ENCODE measurements at places on chromosomes 13 and 19. TPM values are rescaled to one million over a fixed set of nuclear protein-coding genes. Genes with fewer than 3 reads are reported as not detected.

The IRGC gene
- not detected for total RNA-seq

The ELOF1 gene
- 150 TPM for total RNA-seq

The ZNF302 gene
- 11.8 TPM for total RNA-seq

The TTC9B gene
- 0.73 TPM for total RNA-seq

The EBI3 gene
- total RNA-seq, result 0.63 TPM

The KIR3DL2 gene
- total RNA-seq, result not detected

The LIPE gene
- total RNA-seq, result not detected

The IRF2BP1 gene
- total RNA-seq, result 57.1 TPM

The ZNF417 gene
- total RNA-seq, result 6.7 TPM

The FXYD1 gene
- not detected for total RNA-seq

The ANGPTL8 gene
- total RNA-seq, result not detected

The ZNF737 gene
- total RNA-seq, result 0.96 TPM

The COL4A1 gene
- total RNA-seq, result 150 TPM

The SIGLEC8 gene
- total RNA-seq, result not detected

The LGI4 gene
- not detected for total RNA-seq

The ALOX5AP gene
- total RNA-seq, result not detected

The TMPRSS9 gene
- total RNA-seq, result not detected

The CEACAM20 gene
- total RNA-seq, result not detected

The PLPP2 gene
- total RNA-seq, result 104 TPM

The OR7A10 gene
- total RNA-seq, result not detected

The SGCG gene
- not detected for total RNA-seq

The BIVM gene
- total RNA-seq, result 27.8 TPM

The ELAVL3 gene
- total RNA-seq, result not detected

The FAAP24 gene
- 3.2 TPM for total RNA-seq

The FGF22 gene
- not detected for total RNA-seq

The MYADM gene
- 29.4 TPM for total RNA-seq

The CD37 gene
- not detected for total RNA-seq

The GDF15 gene
- total RNA-seq, result 120 TPM

The NUFIP1 gene
- total RNA-seq, result 6.0 TPM

The GAPDHS gene
- not detected for total RNA-seq

The ENOX1 gene
- total RNA-seq, result 3.2 TPM

The CRLF1 gene
- total RNA-seq, result 1.1 TPM

The YJEFN3 gene
- 0.90 TPM for total RNA-seq

The FCER2 gene
- not detected for total RNA-seq

The OVOL3 gene
- not detected for total RNA-seq

The IRS2 gene
- 5.0 TPM for total RNA-seq

The DOHH gene
- 37.0 TPM for total RNA-seq

All from HT1080 (cell line).